ENCODE measurements at places on chromosomes 4 and X.

DNA sequence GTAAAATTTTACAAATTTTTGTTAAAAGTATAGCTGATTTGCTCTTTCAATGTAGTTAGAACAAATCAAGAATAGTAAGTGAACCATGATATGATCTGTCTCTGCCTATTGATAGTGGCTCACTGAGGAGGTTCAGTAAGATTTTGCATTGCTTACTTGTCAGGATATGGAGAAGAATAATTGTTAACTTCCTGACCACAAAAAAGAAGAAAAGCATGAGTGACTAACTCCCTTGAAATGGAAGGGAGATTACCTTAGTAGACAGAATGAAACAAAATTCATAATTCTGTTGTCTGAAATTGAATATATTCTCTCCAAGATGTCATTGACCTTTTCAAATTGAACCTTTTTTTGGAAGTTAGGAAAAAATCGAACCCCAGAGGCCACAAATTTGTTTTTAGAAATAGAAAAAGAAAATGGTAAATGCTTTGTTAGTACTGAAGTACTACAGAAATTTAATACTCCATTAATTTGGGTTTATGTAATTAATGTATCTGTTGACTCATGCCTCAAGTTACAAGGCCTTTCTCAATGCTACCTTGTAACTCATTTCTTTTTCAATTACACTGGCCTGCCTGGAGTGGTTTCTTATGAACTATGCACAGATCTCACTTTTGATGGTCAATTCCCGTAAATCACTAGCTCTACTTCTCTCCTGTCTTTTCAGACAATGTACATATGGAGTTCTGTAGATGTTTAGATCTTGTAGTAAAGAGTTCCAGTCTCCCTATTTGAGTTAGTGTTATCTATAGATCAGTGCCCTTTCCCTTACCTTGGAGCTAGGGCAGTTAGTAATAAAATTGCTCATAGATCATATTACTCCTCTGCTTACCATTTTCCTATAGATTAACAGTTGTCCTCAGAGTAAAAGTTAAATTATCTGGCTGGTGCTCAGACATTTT lies 139.3 kb downstream of the TLL1 start:
- DNase-seq = no peak

DNA sequence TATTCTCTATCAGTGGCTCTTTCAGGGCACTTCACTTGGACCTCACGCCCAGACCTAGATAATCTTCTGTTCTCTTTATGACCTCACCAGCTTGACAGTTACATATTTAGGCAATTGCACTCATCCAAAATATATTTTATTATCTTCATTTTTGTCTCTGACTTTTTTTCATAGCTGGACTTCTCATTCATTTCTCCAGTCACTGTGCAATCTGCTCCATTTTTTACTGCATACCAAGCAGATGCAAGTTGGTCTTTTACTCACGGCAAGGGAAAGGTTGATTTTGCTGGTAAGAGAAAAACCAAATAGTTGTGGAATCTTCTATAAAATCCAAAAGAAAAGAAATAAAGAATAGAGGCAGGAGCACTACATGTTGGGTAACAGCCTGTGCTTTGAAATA lies 31.7 kb downstream of the MAD2L1 start:
- no peak for DNase-seq

GRCh38 chr4:6929339-6929811 lies 19.7 kb downstream of the TBC1D14 start:
- no peak for DNase-seq

GRCh38 chrX:97638621-97639020 lies 754.9 kb downstream of the RPA4 start:
- DNase-seq = no peak

GRCh38 chr4:10040049-10040892 lies 19.0 kb upstream of the SLC2A9 start:
- no peak for DNase-seq

- DNase-seq = no peak
Observed at GRCh38 chrX:108699368-108699767, 37.0 kb downstream of the IRS4 start.

GRCh38 chr4:130077275-130077674 lies 981.3 kb downstream of the C4orf33 start:
- no peak for DNase-seq

DNA sequence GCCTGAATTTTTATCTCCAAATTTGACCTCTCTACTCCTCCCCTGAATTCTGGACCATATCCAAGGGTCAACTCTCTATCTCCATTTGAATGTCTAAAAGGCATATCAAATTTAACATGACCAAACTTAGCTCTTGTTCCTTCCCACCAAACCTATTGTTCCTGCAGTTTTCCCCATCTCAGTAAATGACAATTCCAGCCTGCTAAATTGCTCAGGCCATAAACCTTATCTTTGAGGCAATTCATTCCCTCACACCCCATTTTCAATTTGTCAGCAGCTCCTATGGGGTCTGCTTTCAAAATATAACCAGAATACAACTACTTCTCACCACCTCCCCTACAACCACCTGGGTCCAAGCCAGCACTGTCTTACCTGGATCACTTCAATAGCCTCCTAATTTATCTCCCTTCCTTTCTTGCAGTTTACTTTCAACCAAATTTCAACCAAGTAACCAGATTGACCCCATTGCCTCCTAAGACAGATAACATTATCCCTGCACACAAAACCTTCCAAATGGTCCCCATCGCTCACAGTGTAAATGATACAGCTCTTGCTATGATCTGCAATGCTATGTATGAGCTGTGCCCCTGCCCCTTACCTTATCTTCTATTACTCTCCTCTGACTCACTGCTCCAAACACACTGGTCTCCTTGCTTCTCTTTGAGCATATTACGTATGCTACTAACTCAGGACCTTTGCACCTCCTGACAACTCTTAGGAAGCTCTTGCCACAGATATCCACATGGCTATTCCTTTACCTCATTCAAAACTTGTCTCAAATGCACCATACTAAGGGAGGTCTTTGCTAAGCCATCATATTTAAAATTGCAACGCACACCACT lies 66.0 kb downstream of the CAMK2D start:
- no peak for DNase-seq

DNA sequence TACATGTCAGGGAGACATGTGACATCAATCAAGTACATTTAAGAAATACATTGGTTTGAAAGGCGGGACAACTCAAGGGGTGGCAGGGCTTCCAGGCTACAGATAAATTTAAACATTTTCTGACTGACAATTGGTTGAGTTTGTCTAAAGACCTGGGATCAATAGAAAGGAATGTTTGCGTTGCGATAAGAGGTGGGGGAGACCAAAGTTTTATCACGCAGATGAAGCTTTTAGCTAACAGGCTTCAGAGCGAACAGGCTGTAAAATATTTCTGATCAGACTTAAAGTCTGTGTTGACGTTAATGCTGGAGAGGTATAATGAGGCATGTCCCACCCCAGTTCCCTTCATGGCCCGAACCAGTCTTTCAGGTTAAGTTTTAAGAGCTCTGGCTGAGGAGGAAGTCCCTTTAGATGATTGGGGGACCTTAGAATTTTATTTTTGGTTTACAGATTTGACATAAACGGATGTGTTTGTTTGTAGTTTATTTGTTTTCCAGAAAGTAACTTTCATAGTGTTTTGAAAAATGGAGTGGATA lies 346.7 kb upstream of the RASGEF1B start:
- DNase-seq = no peak

Data from cerebellar nuclear complex (tissue), 1 donor.